Retinal pigment epithelial cell (primary cell): ENCODE measurements at places on chromosomes 3 and 15.

GRCh38 chr3:87196879-87197278, 30.2 kb upstream of the CHMP2B start:
- DNase-seq = no peak

- no peak for DNase-seq
These were observed 95.9 kb upstream of the KLHL25 start for GRCh38 chr15:85890620-85890980.

- DNase-seq = peak; percentile 5
These were observed 559 bp downstream of the SENP5 start for GRCh38 chr3:196868297-196868661.

DNA sequence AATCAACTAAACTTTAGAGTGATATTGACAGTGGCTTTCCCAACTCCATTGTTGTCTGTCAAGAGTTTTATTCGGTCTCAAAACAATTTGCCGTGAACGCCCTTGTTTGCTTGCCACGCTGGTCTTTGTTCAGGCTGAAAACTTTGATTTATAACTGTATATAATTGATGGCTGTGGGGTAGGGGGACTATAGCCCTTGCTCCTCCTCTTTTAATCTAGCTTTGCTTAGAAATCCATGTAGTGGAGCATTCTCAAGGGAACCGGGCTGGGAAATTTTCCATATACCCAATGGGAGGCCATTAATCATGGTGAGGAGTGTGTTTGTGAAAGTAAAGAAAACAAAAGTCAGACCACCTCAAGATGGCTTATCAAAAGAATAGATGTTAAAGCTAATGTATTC, 339.8 kb upstream of the RARB start:
- DNase-seq = no peak

DNA sequence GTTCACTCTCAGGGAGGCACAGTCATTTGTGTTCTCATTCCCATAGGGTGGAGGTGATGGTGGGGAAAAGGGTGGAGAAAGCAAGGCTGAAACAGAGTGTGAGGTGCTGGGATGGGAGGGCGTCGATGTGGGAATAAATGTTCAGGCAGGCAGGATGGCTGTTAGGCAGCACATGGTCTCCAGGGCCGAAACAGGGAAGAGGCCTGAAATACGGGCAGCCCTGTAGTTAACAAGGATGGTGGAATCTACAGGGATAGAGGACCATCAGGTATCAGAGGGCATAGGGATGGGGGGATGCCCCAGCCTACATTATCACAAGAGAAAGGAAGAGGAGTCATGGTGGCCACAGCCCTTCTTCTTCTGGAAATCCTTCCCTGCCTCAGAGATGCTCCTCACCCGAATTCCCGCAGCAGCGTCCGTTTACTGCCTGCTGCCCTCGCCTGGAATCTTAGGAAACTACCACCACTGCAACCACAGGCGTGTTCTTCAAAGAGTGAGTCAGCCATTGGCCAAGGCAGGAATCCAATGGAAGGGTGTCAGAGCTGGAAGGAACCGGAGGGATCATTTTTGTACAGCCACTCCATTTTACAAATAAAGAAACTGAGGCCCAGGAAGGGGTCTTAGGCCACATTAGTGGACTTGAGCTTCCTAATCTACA, 49.7 kb upstream of the POMGNT2 start:
- no peak for DNase-seq

- DNase-seq = no peak
These were observed 3.6 kb downstream of the AADAC start for GRCh38 chr3:151817473-151817872.

- no peak for DNase-seq
These were observed 587.9 kb downstream of the TBL1XR1 start for GRCh38 chr3:176609361-176609760.

DNA sequence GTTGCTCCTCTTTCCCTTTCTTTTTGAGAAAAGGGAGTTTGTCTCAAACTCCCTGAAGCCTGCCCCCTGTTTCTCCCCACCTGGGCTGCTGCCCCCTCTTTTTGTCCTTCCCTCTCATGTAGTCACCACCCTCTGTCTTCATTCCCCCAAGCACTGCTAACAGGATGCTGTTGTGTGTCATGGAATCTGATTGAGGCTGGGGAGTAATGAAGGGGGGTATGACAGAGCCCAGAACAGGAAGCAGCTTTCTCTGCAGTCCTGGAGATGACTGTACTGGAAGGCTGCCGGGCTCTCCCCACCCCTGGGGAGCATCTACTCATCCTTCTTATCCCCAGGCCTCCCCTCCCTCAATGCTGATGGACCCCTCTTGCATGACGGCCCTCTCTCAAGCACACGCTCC, 181.6 kb downstream of the ABHD5 start:
- DNase-seq = no peak

DNA sequence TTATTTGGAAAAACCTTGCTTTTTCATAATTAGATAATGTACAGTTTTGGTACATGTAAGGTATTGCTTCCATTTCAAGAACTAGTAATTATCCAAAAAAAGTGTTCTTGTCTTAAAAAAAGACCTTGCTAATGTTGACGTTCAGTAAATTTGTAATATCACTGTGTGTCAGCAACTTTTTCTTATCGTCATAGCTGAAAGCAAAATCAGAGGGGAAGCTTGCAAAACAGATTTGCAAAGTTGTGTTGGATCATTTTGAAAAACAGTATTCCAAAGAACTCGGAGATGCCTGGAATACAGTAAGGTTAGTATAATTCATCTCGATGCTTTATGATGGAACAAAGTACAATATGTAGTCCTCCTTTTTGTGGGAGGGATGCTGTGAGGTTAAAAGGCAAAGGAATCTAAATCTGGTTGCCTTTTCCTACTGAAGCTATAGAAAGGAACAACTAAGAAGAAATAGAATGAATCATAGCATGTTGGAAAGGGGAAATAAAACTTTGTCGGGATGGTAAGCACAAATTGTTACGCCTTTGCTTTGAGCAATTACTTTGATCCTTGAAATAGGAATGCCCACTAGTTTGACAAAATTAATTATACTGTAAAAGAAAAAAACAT, 1.5 kb downstream of the NSUN3 start:
- DNase-seq = no peak

- no peak for DNase-seq
These were observed 426.5 kb downstream of the TBC1D5 start for GRCh38 chr3:17315897-17316296.

DNA sequence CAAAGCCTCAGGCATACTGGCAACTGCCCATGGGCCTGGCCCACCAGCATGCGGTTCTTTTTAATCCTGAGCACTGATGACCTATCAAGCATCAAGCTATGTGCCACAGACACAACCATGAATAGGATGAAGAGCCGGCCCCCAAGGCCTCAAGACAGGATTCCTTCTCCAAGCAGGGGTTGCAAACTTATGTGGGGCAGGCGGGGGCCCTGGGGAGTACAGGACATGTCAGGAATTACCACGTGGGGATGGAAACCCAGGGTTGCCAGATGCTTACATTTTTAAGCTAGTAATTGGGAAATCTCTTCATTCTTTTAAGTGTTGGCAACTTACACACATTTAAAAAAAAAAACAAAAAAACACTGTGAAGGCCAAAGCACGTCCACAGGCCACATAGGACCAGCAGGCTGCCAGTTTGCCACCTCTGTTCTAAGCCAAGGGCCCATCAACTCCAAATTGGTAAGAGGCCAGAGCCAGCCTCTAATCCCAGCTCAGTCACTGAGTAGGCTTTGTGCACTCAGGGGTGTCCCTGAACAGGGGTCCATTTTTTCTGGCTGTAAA, 32.8 kb downstream of the BDH1 start:
- DNase-seq = no peak

DNA sequence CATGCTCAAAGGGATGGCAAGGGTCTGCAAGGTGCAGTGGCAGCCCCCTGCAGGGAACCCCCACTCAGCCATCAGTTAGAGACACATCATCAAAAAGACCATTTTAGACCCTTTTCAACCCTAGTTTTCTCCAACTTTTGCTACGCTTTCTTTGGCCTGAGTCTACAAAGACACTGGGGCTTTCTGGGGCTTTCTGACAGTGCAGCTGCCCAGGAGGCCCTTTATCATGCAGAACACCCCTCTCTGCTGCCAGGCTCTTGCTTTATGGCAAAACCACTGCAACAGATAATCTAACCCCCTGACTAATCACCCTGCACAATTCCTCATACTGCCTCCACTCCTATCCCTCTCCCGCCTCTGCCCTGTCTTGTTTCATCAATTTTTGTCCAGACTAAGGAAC, 2.4 kb downstream of the NMNAT3 start:
- no peak for DNase-seq

- DNase-seq = no peak
These were observed 26.4 kb upstream of the ZBED2 start for GRCh38 chr3:111621535-111621934.

GRCh38 chr3:138943724-138944653, 2.9 kb downstream of the FOXL2 start:
- no peak for DNase-seq

DNA sequence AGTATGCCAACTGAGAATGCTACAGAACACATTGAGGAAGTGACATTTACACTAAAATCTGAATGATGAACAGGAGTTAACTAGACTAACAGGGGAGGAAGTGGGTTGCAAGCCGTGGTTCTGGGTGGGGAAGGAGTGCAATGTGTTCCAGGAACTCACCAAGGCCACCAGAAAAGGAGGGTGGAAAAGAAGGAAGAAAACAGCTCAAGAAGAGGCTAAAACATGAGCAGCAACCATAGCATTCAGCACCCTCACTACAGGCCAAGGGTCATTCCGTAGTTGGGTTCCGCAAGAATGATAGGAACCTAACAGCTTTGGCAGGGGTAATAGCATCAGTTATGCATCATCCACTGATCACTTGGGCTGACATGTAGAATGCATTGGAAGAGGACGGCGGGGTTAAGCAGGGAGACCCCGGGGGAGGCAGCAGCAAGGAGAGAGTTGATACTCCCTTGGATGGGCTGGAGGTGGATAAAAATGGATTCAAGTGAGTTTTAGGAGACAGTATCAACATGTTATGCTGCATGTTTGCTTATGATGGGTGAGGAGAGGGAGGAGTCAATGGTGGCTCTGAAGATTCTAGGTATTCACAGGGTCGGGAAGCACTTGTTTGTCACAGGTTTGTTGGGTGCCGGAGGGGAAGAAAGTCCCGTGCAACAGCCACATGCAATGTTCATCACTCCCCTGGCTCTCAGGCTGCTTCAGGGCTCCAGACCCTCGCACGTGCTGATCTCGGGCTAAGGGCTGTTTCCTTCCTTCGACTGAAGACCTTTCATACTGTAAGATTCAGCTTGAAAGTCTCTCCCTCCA, 53.2 kb downstream of the LIPC start:
- DNase-seq = no peak

DNA sequence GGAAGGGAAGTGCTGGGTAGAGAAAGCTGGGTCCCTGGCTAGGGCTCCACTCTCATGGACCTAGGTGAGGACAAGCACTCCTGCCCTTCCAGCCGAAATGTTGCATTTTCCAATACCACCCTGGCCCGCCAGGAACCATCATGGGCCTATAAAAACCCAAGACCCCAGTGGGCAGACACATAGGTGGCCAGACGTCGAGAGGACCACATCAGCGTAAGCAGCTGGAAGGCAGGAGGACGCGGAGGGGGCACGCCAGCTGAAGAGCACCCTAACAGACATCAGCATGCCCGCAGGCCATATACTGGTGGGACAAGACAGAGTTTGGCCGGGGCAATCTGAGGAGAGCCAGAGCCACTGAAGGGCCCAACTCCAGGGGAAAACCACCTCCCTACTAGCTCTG, 98.3 kb downstream of the GBE1 start:
- no peak for DNase-seq

- DNase-seq = peak; percentile 61
These were observed 40.6 kb upstream of the RBMS3 start for GRCh38 chr3:29240248-29240647.

DNA sequence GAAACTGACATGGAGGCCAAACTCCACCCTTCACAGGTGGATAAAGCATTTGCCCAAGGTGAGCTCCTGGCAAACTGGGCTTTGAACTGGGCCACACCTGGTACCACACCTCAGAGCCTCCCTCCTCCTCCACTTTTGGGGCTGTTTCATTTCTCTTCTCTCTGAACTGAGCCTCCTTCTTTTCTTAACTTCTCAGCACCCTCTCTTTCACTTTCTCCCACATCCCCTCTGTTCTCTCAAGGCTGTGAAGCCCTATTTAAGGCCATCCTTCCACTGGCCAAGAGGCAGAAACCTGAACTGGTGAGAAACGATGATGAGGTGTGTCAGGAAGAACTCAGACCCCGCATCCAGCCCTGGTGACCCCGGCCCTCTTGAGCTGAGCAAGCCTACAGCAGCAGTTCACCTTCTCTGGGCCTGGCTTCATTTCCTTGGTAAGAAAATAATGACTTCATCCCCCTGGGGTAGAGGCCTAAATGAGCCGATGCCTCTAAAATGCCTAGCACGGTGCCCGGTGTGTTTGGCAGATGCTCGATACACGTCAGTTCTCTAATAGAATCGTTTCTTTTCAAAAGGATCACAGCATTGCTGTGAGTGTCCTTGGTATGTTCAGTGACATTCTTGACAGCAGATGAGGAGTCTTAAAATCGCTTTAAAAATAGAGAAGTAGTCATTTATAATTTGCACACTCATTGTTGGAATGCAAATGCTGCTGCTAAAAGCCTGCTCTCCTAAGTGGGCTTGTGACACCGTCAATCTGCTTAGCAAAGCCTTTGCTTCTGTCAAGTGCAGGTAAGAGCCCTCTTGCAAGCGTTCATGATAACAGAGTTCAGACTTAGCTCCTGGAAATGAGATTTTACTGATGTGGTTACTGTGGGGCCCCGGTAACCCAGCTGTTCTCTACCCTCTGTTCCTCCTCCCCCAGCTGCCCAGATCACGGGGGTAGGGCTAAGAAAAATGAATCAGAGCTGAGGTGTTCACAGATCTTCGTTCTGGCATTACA, 97.7 kb upstream of the ATP2B2 start:
- DNase-seq = no peak

- DNase-seq = no peak
These were observed 27.1 kb upstream of the PIK3CB start for GRCh38 chr3:138861798-138862197.

DNA sequence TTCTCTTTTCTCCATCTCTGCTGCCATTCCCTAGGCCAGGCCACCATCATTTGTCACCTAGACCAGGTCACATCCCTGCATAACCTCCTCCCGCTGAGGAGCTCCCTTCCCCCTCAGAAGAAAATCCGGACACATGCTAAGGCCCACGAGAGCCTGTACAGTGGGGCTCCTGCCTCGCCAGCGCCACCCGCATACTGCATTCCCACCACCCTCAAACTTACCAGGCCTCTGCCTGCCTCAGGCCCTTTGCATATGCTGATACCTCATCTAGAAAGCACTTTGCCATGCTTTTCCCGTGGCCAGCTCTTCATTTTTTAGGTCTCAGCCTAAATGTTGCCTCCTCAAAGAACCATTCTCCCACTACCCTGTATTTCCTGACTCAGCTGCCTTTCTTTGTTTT, 220.1 kb upstream of the CTDSPL start:
- no peak for DNase-seq

GRCh38 chr3:196948442-196949284, 6.3 kb upstream of the NCBP2 start:
- DNase-seq = no peak

DNA sequence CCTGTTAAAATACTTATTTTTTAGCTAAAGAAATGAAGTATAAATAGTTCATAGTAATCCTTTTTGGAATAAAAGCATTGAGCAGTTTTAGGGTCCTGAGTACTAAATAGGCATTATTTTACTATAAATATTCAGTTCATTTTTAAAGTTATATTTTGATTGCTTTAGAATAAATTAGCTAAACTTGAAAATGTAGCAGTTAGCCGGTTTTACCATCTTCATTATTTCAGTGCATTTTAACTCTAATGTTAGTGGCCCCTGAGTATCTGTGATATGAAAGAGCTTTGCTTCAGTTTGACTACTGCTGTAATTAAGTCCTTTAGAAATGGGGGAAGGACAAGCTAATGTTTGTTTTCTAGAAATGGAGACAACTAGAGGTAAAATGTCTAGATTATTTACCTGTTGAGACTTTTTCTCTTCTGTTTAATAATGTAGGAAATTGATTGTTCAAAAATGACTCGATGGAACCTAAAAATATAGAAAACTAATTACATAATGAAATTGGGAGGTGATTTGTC, 3.6 kb downstream of the SMC4 start:
- DNase-seq = no peak
